ENCODE measurements at places on chromosomes 5 and 9.

- DNase-seq = peak; percentile 20
Measured at GRCh38 chr9:116959809-116960208, 272.7 kb downstream of the TRIM32 start.

- no peak for DNase-seq
Measured at GRCh38 chr9:17824616-17825264, 245.9 kb downstream of the SH3GL2 start.

- peak; percentile 15 for DNase-seq
Measured at GRCh38 chr5:54049963-54050362, 260.4 kb downstream of the ARL15 start.

DNA sequence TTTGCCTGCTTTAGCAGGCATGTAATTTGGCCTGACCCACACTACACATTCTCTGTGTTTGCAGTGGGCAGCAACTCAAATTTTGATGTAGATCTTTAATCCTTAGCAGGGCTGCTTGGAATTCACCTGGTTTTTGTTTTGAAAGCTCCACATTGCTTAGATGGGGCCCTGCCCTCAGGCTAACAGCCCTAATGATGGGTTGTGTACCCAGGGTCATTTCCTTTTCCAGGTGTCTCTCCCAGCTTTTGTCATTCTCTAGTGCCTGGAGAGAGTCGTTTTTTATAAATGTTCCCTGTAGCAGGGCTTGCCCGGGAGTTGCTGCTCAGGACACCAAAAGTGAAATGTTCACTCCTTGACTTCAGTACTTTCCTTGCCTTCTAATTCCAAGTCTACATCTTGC, 126.3 kb downstream of the TRIO start:
- DNase-seq = no peak

- no peak for DNase-seq
Measured at GRCh38 chr5:149344151-149344550, 1.1 kb upstream of the GRPEL2 start.

GRCh38 chr5:9264301-9264700, 281.6 kb downstream of the SEMA5A start:
- no peak for DNase-seq

DNA sequence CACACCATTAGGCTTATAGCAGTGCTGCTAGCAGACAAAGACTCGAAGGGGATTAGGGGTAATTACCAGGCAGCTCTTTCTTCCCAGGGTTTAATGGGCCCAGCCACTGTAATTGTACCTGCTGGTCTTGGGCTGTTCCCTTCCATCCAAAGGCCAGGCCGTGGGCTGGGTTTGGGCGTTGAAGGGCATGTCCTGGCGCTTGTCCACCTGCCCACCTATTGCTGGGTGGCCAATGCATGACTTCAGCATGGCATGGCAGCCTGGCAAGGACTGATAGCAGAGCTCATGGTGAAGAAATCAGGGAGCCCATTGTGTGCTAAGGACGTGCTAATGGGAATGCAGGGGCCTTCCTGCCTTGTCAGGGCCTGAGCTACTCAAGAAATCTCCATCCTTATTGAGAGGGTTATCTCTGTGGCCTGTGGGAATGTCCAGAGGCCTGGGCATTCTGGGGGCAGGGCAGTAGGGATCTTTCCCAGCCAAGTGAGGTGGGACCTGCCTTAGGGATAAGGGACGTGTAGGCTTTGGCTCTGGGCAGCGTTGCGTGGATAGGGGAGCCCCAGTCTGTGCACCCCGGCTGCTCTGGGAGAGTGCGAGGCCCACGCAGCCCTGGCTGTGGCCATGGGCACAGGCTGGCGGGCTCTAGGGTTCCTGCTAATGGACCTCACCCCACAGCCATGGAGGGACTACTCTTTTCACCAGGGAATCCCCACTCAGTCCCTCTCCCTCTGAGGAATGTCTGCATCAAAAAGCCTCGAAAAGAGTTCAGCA, 116.1 kb upstream of the PITX1 start:
- DNase-seq = no peak

- no peak for DNase-seq
Measured at GRCh38 chr9:37621273-37622121, 29.1 kb upstream of the TOMM5 start.

GRCh38 chr5:92922231-92922967, 658.6 kb downstream of the NR2F1-AS1 start:
- no peak for DNase-seq

DNA sequence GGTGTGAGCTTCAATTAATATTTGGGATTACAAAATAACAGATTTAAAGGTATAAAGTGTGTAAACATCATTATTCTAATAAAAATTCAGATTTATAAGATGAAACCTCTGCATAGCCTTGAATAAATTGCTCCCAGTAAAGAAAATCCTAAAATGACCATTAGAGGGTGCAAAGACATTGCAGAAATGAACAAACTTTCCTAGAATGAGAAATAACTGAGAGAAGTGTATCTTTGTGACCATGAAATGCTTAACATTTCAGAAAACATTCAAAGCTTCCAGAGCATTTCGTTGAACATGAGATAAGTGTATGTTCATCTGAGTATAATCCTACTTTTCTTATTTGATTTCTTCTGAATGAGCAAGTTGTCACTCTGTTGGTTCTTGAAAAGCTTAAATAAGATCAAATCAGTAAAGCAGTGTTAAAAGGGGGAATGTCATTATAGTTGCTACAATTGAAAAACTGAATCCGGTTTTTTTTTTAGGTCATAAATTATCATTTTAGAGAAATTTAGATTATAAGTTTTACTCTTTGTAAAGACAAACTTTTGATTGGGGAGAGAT, 24.7 kb upstream of the NUDT12 start:
- DNase-seq = peak; percentile 33

- no peak for DNase-seq
Measured at GRCh38 chr5:143791848-143792731, 19.9 kb upstream of the HMHB1 start.

DNA sequence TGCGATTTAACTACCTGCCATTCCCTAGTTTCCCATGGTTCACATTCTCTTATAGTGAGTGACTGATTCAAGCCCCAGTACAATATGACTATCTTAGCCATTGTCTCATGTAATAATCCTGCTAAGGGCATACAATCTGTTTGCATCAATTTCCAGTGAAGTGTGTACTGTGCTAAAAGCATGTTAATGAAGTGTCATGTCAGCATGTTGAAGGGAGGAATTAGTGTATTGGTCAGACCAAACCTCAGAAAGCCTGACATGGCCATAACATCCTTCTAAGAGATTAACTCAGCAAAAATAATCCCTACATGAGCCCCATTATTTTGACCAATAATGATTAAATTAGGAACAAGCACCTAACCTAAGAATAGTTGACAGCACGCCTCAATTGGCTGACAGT, 442.4 kb downstream of the ENC1 start:
- no peak for DNase-seq

DNA sequence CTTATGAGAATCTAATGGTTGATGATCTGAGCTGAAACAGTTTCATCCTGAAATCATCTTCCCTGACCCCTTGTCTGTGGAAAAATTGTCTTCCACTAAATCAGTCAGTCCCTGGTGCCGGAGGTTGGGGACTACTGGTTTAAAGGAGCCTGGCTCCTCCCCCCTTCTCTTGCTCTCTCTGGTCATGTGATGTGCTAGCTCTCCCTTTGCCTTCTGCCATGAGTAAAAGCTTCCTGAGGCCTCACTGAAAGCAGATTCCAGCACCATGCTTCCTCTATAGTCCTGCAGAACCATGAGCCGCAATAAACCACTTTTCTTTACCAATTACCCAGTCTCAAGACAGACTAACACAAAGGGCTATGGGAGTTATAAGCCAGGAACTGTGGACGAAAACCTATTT, 54.7 kb downstream of the RASA1 start:
- DNase-seq = no peak

DNA sequence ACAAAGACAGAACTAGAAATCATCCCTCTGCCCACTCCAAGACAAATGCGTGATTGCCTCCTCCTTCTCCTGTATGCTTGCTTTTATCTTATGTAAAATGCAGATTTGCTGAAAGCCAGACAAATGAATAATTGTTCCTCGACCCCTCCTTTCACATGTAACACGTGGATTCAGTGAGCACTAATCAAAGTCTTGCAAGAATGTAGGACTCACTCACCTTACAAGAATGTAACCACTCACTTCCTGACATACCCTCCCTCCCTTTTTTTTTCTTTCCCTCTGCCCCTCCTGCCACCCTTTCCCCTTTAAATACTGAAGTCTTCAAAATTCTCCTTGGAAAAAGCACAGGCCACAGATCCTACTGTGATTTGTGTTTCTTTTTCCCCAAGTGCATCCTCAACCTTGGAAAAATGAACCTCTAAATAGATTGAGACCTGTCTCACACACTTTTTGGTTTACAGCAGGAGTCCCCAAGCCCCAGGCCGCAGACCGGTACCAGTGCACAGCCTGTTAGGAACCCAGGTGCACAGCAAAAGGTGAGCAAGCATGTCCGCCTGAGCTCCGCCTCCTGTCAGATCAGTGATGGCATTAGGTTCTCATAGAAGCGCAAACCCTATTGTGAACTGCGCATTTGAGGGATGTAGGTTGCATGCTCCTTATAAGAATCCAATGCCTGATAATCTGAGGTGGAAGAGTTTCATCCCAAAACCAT, 29.4 kb upstream of the HSD17B3 start:
- DNase-seq = peak; percentile 44

DNA sequence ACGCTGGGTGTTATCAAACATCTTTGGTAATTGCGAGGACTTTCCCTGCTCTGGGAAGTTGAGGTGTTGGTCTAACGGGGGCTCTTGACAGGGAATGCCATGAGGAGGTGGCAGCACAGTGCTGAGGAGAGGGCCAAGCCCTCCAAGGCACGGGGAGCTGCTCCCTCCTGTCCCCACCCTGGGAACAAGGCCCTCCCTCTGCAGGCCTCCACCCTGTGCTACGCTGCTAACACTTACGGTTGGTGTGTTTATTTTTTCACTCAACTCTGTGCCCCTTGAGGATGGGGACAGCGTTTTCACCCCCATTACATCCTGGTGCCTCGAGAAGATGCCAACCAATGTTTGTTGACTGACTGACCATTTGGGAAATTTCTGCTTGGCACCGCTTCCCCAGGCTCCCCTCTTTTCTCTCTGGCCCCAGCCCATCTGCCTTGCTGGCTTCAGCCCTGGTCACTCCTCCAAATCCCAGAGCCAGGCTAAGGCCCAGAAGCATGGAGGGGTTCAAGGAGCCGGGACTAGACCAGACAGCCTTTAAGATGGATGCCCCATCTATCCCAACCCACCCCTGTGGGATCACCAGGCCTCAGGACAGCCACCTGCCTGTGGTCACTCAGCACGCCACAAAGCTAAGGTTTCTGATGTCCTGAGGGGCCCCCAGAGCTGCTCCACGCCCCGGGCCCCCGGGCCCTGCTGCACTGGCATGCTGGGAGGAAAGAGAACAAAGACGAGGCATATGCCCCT, 125.7 kb downstream of the BARX1 start:
- no peak for DNase-seq

- DNase-seq = no peak
Measured at GRCh38 chr5:94793113-94793815, 174.8 kb downstream of the SLF1 start.
